ENCODE measurements at places on chromosomes 4 and X.

- no peak for DNase-seq
These were observed 20.6 kb downstream of the MAGEC1 start for GRCh38 chrX:141924293-141924692.

GRCh38 chr4:127416115-127416514, 216.6 kb upstream of the INTU start:
- DNase-seq: no peak

- DNase-seq: no peak
These were observed 44.1 kb upstream of the SGMS2 start for GRCh38 chr4:107780665-107781064.

DNA sequence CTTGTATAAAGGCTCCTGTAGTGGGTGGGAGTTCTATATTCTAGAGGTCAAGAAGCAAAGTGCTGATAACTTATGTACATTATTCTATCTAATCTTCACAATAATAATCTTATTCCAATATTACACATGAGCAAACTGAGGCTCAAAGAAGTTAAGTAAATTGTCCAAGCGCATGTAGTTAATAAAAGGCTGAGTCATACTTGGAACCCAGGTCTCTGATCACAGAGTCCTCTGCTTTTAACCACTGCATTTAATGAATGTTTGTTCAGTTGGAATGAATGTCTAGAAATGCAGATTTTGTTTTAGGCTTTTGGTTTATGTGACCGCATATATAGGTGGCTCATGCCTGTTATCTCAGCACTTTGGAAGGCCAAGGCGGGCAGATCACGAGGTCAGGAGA, 88.4 kb upstream of the PAQR3 start:
- no peak for DNase-seq

DNA sequence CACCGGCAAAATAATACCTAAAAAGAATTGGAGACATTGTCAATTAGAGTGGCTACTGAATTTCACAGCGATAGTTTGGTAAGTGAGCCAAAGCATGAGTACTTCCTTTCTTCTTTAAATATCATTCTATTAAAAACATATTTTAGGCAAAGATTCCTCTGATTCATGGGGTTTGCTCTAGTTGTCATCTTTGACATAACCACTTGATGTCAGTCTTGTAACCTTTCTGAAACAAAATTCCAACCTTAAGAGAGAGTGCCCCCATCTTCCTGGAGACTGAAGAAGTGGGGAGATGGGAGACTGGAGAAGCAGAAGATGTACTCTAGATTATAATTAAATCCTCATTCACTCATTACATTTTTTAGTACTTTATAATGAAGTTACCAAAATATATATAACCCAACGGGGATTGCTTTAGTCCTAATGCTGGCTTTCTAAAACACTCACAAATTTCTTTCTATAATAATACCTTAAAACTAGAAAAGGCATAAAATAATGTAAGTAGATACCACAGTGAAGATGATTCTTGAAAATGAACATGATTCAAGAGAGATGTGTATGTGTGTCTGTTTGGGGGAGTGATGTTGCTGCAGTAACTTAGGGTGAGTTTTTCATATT, 96.4 kb downstream of the EMCN start:
- DNase-seq: no peak

- DNase-seq: no peak
These were observed 134.3 kb downstream of the APBB2 start for GRCh38 chr4:41079881-41080560.

- DNase-seq: no peak
These were observed 127.3 kb downstream of the CBR4 start for GRCh38 chr4:168882650-168883233.

GRCh38 chr4:174119830-174120229, 163.6 kb downstream of the FBXO8 start:
- DNase-seq: no peak

DNA sequence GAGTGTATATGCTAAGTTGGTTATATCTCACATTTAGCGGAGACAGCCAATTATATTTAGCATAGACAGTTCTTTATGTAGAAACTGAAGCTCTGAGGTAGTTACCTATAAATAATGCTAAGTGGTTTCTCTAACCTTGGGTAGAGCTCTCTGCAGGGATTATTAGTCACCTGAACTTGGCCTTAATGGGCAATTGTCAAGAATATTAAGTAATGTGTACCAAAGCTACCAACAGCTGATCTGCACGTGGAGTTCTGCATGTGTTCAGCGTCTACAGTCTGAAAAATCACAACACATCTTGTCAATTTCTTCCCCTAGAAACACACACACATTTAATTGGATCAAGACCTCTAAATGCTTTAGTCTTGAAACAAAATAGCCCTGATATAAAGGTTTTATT, 740.6 kb upstream of the FAM241A start:
- no peak for DNase-seq

DNA sequence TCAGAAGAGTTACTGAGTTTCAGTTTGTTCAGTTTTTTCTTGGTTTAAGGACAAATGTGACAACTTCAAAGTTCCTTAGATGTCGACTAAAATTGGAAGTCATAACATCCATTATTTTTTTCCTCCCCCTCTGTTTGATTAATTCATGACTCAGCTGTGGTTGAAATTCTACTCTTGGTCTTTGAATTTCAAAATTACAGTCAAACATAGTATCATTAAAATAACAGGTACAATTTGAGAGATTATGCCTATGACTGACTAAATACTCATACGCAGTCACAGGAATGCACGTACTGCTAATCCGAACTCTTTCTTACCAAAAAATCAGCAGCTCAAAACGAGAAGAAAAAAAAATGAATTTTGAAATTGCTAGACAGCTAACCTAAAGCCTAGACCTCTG, 1434.8 kb downstream of the RAPGEF2 start:
- no peak for DNase-seq

GRCh38 chr4:40966091-40966490, 216.3 kb downstream of the NSUN7 start:
- no peak for DNase-seq

- DNase-seq: peak; percentile 50
These were observed 276.9 kb upstream of the TACR3 start for GRCh38 chr4:103996637-103997036.

GRCh38 chr4:39062094-39062769, at the start of gene KLHL5:
Gene KLHL5, plus strand, starts transcription at chr4:39062232. Its CDS starts 421 bp downstream, at chr4:39062653.
- DNase-seq: no peak

GRCh38 chr4:154084864-154085263, 296.0 kb upstream of the SFRP2 start:
- no peak for DNase-seq

DNA sequence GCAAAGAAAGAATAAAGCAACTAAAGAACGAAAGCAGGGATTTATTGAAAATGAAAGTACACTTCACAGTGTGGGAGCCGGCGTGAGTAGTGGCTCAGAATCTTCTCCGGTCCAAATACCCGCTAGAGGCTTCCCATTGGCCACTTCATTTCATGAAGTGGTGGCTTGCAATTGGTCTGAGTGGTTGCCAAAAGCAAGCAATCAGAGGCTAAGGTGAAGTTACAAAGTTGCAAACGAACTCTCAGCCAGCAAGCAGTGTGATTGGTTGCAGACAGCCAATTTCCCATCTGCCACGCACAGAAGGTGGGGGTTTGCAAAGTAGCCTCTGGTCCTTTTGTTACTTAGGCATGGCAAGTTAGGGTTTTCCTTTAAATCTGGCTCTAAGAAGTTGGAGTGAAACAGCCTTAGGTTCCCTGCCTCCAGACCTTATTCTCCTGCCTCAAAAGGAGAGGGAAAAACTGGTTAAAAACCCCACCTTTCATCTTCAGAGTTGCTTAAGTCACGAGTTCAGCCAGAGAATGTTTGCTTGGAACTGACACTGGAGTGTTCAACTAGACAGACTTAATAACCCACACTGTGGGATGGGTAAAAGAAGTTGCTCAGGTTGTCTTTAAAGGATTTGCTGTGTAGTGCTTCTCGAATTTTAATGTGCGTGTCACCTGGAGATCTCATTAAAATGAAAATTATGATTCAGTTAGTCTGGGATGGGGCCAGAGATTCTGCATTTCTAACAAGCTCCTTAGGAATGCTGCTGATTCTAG, 6.9 kb upstream of the CLOCK start:
- DNase-seq: no peak

DNA sequence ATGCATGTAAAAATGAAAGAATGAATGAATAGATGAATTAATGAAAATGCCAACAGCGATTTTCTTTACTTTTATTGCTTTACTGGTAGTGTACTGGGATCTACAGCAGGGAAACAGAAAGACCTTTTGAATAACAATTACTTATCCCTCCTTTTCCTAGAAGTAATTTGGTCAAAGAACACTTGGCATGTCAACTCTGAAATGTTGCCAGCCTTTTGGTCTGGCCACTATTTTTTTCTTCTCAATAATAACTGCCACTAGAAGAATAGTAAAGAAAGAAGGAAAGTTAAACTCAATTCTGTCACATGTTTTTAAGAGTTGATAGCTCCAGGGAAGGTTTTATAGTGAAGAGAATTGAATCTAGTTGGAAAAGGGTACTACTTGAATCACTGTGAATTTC, 52.9 kb downstream of the EPHA5 start:
- no peak for DNase-seq

- no peak for DNase-seq
These were observed 8.9 kb upstream of the BDH2 start for GRCh38 chr4:103108542-103108941.

DNA sequence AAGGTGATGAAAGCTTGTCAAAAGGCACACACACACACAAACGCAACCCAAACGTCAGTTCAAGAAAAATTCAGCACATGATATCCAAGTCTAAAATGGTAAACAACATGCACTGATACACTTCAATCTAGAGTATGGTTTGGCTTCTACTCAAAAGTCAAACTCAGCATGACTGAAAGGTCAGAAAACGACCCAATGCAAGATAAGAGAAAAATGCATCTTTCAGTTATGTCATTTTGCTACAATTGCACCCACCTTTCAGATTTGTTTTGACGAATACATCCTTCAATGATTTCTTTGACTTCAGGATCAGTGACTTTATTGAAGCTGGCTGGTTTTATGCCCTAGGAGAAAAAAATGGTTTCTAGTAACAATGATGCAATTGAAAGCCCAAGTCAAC, 56.3 kb downstream of the WNK3 start:
- DNase-seq: no peak

DNA sequence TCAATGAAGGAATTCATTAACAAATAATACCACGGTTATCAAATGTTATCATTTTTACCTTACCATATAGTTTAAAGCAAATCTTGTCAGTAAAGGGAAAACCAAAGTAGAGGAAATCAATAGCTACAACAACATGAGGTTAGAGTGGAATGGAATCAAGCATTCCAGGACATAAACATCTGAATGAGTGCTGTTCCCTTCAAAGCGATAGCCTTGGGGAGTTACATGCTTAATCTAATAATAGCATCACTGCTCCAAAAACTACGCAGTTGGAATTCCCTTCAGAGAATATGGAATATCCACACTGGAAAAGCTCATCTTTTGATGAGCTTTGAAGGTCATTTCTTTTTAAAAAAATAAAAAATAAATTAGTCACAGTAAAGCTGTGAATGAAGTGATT, 31.2 kb downstream of the PDE5A start:
- no peak for DNase-seq

DNA sequence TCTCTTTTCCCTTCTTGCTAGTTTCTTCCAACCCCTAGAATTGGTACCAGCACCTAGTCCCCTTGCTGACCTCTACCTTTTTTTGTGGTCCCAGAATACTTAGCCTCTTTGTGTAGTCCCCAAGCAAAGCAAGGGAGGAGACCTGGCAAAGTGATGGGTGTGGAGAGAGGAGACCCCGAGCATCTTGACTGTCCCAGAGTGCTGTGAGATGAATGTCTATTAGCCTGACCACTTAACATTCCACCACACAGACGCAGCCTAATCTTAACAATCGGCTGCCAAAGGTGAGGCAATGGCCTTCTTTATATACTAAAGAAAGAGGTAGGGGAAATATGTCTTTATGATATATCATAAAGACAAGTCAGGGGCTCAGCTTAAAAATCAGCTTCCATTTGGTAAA, 55.9 kb downstream of the TRIM2 start:
- no peak for DNase-seq

GRCh38 chr4:73614311-73614867, 5.8 kb downstream of the RASSF6 start:
- DNase-seq: no peak

DNA sequence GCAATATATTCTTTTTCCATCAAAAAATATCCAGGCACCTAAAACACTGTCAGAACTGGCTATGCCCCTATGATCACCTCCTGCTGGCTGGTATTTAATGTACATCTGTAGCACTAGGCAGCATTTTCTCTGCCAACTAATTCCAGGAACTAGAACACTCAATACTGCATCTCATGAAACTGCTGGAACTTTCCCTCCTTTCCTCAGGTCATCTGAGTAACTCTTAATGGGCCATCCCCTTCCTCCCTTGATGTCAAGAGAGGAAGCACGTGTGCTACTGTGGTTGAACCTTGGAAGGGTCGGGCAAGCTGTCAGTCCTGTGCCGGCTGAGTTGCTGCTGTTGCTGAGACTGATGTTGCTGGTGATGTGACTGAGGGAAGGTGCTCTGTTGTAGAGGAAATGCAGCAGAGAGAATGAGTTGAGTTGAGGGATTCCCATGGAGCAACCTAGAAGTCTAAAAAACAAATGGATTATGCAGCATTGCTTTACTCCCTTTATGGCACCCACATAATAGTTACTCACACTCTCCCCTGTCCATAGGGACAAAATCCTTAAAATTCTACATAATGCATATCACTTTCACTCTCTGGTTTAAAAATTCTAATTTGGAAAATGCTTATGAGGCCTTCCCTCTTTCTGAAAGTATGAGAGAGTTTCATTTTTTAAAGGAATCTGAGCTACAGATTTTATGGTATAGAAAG, 39.5 kb downstream of the TMEM165 start:
- DNase-seq: no peak

DNA sequence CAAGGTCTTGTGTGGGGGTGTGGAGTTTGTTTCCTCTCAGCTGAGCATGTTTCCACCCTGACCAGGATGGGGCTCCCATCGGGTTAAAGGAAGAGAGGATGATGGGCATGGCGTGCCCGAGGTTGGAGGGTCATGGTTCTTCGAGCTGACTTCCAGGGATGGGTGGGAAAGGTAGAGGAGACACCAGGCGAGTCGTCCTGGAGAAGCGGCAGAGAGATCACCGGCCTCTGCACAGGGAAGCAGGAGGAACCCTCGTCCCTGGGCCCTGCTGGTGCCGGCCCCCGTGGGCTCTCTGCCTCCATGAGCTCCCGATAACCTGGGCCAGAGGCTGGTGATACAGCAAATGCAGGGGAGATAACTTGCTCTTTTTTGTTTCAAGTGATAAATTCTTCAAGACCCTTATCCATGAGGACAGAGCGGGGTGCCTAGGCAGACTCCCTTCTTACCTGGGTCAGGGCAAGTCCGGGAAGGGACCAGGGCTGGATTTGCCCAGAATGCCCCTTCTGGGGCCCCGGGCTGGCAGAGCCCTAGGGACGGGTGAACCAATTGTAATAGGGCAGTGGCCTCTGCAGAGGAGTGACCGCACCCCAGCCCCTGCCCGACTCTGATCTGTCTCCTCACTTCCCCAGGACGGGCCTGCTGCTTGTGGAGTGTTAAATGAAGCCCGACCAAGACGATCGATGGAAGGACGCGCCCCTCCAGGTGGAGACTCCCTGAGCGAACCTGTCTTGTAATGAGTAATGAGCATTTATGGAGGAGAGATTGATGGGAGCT, 63.0 kb downstream of the CPZ start:
- no peak for DNase-seq

Data from BE2C (cell line).